Lower lobe of right lung (tissue), 2 donors: ENCODE measurements at places on chromosomes 12 and 14. TPM values are rescaled to one million over a fixed set of nuclear protein-coding genes. Genes with fewer than 3 reads are reported as not detected.

The TRIM9 gene
- total RNA-seq = 0.92 TPM

The OAS1 gene
- total RNA-seq = 112 TPM

The GPR162 gene
- total RNA-seq = 21.5 TPM

- H3K27me3 ChIP-seq = no peaks in the 10 kb centered on the region
- no peaks in the 10 kb centered on the region for H3K4me1 ChIP-seq
- no peak for DNase-seq
- H3K36me3 ChIP-seq = no peaks in the 10 kb centered on the region
- H3K4me3 ChIP-seq = no peak overlapping the region
Measured at GRCh38 chr14:58947814-58948445, 240.5 kb upstream of the DAAM1 start.

The P2RX7 gene
- 20.5 TPM for total RNA-seq

The POLE2 gene
- 1.2 TPM for total RNA-seq

GRCh38 chr12:96456265-96456974 is 33.0 kb upstream of the CFAP54 start:
- H3K27ac ChIP-seq = no peak overlapping the region
- no peak for DNase-seq
- no peaks in the 10 kb centered on the region for H3K27me3 ChIP-seq
- H3K36me3 ChIP-seq = no peaks in the 10 kb centered on the region
- H3K4me1 ChIP-seq = no peaks in the 10 kb centered on the region
- no peak overlapping the region for H3K4me3 ChIP-seq
